Erythroblast (primary cell): ENCODE measurements at places on chromosomes 2 and 18.
A peak's percentile ranks its signal among the peaks of the same experiment; 100 is the strongest.

DNA sequence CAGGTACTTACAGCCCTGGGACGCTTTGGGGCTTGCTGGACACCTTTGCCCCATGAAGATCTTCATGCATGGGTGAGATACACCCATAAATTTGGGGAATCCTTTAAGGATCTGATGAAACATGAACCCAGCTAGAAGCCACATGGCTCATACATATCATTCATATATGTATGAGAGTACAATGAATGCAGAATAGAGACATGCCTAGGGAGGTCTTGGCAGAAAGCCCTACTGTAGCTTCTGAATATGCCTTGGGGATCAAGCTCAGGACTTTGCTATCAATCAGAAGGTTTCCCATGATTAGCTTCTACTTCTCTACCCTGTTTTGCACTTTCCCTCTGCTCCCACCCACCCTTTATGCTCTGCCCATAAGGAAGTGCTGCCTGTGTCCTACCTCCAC lies 368.4 kb downstream of the LPIN1 start:
- no peak for DNase-seq

DNA sequence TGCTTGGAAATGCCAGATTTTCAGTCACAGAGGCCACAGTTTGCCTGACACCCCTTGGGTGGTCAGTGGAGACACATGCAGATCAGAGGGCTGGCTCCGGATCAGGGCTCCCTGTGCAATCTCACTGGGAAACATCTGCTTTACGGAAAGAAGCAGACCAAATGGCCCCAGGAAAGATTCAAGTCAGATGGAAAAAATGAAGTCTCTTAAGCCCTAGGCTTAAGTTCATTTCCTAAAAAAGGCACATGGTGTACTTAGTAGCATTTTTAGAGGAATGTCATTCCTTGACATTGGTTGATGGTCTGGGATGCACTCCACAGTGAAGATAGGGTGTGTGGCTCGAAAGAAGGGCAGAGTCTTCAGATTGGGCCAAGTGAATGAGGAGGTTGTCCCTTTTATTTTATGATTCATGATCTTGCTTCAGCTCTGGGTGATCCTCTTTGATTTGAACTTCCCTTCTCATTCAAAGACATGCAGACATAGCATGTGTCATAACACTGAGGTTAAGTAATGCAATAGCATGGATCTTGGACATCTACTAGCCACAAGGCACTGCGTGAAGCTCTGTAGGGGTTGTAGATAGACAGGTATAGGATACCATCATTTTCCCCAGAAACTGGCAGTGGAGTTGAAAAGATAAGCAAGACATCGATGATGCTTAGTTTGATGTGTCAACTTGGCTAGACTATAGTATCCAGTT lies 56.5 kb downstream of the KCNE4 start:
- DNase-seq: no peak

- DNase-seq: no peak
Measured at GRCh38 chr2:86596118-86596517, 27.5 kb downstream of the RNF103 start.

DNA sequence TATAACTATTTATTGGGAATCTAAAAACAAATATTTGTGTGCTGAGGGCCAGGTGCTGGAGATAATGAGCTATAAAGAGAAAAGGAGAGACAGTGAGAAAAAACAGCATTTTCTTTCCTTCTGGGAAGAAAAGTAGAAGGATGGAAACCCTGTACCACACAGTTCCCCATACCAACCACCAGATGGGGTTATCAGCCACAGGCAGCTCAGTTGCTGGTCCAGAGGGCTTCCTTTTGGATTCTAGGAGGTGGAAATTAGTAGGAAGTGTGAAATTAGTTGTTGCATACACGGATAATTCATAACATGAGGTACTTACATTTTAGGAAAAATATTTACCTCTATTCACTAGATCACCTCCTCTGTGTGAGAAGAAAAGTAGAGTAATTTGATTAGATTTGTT lies 237.0 kb upstream of the FOSL2 start:
- peak; percentile 34 for DNase-seq

DNA sequence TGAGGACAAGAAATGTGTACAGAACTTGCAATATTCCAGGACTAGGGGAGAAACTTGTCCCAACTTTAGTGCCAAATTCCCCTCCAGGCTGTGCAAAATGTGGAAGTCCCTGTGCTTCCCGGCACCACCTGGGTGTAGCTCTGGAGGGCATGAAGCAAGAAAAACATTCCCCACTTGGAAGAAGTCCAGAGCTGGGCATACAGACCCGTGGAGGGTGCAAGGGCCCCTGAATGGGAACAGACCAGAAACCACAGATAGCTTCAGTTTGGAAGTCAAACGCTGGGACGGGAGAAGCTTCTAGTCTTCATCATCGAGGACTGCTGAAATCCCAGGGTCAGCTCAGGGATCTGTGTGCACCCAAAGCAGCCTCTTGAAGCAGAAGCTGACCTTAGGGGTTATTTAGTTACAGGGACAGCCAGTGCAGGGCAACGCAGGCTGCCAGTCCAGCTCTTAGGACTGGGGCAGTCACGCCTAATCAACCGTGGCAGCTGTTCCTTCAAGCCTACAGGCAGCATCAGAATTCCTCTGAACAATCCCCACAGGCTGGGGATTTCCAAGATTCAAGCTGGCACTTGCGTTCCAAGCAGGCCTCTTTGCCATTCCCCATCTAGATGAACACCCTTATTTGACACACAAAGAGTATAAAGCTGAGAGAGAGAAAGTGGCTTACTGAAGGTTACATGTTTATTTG lies 269.4 kb downstream of the LOXHD1 start:
- DNase-seq: no peak

GRCh38 chr18:78979056-78979729 lies 425 bp upstream of the SALL3 start:
- no peak for DNase-seq

DNA sequence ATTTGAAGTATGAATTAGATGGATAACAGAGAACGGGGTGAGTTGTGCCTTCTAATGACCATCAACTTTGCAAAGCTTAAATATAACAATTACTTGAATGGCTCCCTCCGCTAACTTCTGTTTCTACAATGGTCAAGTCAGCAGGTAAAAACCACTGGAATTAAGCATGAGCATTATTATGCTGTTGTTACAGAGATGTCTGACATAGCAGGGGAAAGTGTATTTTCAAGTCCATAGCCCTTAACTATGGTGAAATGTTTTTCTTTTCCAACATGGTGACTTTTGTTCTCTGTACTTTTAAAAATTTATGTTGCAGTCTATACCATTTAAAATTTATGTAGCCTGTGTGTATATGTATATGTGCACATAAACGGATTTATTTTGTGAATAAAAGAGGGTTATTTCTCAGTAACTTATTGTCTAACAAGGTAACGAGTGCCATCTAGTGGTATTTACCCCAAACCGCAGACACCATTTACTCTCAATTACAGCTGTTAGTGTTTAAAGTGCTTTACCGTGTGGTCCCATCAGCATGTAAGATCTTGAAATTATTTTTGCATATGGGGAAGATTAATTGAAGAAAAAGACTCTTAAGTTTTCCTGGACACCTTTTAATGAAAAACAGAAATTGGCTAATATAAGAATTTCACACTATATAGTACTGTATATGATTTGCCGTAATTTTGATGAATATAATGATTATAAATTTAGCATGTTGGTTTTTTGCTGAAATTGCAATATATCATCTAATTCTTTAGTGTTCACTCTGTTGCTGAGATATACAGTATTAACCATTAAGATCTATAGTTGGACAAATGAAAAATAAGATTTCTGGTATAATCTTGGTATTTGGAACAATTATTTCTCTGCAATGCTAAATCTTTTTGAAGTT lies 78.2 kb downstream of the UBE2E3 start:
- DNase-seq: peak; percentile 79

GRCh38 chr2:17646838-17647701 lies 106.5 kb downstream of the SMC6 start:
- DNase-seq: no peak

DNA sequence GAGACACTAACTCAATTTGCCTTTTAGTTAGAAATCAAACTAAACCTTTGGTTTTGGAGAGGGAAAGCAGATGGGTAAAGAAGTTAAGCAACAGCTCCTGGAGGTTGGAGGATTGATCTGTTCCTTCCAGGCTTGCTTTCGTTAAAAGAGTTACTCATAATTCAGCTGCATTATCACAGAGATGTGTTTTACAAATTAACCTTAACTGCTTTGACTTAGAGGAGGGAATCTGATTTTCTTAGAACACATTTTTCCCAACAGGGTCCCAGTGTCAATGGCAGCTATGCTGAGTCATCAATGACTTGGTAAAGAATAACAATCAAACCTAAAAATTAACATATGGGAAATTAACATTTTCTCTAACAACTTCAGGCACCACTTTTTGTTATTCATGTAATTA lies 113.4 kb downstream of the COPS8 start:
- DNase-seq: no peak

DNA sequence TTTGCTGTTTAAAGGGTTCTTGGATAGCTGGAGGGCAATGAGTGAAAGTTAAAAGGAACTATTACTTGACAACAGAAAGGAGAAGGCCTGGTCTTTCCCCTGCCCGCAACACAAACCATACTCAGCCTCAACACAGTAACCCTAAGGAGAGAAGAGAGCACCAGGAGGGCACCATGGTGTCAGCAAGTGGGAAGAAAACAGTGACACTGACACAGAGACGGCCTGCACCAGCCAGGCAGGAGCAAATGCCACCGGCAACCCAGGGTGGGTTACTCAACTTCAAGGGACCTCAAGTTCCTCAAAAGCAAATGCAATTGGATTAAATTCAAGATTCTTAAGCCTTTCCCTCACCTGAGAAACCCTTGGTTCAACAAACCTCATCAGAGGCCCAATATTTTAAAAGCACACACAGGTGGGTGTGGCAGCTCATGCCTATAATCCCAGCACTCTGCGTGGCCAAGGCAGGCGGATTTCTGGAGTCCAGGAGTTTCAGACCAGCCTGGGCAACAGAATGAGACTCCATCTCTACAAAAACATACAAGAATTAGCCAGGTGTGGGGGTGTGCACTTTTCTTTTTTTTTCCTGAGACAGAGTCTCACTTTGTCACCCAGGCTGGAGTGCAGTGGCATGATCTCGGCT lies 52.3 kb downstream of the TFCP2L1 start:
- no peak for DNase-seq

DNA sequence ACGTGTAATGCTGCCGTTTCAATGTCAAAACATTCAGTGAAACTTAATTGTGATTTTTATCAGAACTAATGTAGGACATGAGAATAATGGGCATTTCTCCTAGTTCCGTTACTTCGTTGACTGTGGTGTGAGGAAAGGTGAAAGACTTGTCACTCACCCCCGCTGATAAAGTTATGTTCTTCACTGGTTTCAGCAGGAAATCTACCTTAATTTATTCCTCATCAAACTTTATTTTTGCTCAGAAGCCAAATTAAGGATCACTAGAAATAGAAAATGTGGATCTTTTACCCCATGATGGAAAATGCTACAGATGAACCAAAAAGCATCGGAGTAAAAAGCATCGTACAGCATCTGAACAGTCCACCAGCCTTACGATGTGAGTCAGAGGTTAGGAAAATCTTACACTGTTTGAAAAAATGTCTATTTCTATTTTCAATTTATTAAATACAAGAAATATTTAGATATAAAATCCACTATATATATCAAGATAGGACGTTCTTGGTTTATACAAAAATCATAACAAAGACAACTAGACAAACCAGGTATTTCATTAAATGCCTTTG lies 1.0 kb upstream of the ROCK1 start:
- DNase-seq: peak; percentile 52

DNA sequence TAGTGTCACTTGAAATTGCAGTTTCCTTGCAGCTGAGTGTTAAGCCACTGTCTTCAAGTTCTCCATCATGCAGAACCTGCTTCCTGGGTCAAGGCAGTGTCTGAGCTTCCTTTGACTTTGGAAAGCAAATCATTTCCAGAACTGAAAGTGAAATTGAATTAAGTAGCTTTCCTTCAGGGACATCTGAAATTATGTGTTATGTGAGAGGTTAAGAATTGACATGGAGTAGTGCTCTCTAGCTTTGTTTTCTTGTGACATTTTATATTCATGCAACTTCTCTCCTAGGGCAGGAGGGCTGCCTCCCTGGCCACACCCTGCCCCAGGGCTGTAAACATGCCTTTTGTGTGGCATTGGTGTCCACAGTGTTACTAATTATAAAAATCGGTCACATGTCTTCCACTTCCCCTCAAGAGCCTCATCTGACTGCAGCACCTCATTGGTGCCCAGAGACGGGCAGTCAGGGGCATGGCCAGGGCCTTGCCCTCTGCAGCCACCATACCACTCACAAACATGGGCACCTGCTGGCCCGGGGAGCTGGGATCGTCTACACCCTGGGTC lies 14.4 kb downstream of the RAB12 start:
- DNase-seq: no peak

GRCh38 chr2:230209422-230210051 lies 10.2 kb downstream of the SP110 start:
- no peak for DNase-seq

GRCh38 chr2:67159929-67160328 lies 237.2 kb upstream of the ETAA1 start:
- no peak for DNase-seq

DNA sequence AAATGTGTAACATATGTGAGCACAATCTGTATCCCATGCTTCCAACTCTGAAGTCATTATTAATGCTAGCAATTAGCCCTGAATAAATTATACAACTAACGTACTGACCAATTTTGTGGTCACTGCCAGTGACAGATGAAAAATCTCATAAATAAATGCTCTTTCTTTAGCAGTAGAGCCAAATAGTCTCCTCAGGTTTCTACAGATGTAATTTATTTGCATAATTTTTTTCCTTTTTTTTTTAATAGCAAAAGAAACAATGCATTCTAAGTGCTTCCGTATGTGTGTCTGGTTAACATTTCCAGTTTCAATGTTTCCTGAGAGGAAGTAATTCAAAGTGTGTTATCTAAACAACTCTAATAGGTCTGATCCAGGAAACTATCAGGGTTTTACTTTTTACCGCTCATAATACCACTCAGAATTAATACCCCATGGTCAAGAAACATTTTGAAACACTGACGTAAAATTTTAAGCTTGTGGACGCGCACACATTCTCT lies 108.4 kb downstream of the MEP1B start:
- no peak for DNase-seq

- DNase-seq: no peak
Measured at GRCh38 chr2:69789772-69790600, 39.5 kb upstream of the GMCL1 start.

GRCh38 chr2:23350041-23350791 lies 34.8 kb upstream of the KLHL29 start:
- no peak for DNase-seq

GRCh38 chr2:72757177-72757775 lies 68.6 kb downstream of the EXOC6B start:
- peak; percentile 83 for DNase-seq

DNA sequence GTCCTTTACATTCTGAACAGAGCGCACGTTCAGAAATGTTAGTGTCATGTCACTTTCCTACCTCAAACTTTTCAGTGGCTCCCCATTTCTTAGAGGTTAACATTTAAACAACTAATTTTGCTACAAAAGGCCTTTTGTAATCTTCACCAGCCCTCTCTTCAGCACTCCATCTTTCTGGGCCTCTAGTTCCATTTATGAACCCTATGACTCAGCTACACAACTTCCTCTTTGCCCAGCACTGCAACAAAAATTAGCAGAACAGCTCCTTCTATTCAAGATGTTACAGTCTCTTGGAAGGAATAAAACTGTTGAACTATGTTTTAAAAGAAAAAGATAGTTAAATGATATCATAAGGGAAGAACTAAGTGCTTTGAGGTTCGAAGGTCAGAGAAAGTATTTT lies 139.9 kb downstream of the VWC2L start:
- DNase-seq: no peak

GRCh38 chr18:49094979-49095632 lies 144.3 kb upstream of the SMAD7 start:
- DNase-seq: no peak
